ENCODE measurements at places on chromosomes 2 and 18.

DNA sequence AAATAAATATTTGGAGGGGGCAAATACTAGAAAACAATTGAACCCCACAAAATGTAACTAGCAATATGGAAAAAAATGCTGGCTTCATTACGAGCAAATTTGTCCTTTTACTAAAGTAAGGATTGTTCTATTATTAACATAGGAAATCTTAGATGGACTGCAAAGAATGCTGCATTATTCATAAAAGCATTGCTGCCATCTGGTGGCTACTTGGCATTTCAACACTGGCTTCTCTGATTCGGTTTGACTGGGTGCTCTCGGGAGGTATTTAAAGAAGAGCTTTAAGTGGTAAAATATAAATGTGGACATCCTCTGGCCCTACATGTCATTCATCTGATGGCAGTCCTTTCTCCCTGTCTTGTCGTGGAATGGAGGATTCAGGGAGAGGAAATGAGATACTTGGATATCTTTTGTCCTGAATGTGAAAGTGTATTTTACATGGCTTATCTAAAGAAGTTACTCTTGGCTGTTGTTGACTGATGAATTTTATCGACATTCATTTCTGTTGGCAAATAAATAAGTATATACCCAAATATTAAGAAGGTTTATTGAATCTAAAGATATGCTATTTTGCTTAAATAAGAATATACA, 130.2 kb downstream of the ARHGAP15 start:
- peak; percentile 62 for DNase-seq

DNA sequence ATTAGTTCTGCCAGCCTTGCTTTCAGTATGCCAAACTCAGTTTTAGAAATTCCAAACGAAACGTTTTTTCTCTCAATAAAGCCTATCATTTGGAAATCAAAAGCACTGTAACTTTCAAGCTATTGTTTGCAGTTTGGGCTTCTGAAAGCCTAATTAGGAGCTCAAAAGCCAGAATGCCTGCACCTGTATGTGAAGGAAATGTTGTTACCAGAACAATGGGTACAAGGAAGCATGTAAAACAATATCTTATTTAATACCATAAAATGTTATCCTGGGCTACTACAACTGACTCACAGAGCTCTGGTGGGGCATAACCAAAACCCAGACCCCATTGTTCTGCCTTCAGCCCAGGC, 12.6 kb upstream of the GULP1 start:
- peak; percentile 19 for DNase-seq

DNA sequence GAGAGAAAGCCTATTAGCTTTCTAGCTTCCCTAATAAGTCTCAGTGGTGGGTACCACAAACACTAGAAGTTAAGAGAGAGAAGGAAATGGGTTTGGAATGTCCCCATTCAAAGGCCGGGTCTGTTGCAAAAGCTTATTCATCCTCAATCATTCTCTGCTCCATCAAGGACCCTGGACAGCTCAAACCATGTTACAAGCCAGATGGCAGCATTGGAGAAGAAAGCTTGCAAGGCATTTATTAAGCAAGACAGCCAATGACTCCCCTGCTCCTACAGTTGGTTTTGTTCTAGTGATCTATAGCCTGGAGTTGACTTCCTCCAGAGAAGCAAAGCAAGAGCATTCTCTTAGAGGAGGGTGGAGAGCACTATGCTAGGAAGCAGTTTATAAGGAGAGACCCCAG, 86.9 kb upstream of the LMAN1 start:
- DNase-seq: no peak

DNA sequence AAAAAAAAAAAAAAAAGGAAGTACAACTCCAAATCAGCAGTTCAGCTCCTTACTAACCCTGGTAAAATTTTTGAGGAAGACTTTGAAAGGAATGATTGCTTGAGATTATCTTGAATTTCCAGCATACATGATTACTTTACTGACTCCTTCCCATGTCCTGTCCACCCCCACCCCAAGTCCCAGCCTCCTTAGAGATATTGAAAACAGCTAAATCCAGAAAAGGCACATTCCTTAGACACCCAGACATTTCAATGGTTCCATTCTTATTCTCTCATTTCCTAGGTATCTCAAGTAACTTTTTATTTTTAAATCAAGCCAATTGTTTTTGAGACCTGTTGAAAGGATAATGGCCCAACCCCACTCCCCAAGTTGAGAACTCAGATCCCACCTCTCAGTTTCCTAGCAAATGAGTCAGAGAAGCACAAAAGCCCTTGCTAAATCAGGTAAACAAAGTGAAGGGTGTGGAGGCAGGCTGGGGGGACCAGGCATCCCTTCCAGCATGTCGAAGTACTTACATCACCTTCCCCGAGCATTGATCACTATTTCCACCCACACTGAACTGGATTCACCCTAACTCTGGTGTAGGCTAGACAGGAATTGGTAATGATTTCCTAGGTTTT, 95.4 kb upstream of the FZD7 start:
- no peak for DNase-seq

GRCh38 chr2:12807907-12808810, 91.4 kb downstream of the TRIB2 start:
- DNase-seq: no peak

GRCh38 chr2:70069049-70069448, 18.2 kb upstream of the PCBP1 start:
- no peak for DNase-seq

- no peak for DNase-seq
Measured at GRCh38 chr18:79834834-79835233, 37.1 kb downstream of the KCNG2 start.

All from NCI-H2081 (cell line).